Suprapubic skin (tissue), 4 donors: ENCODE measurements at places on chromosomes 12 and 14.

- no peak for DNase-seq
Measured at GRCh38 chr12:86081843-86082242, 174.3 kb downstream of the MGAT4C start.

GRCh38 chr12:94570161-94570560 lies 80.2 kb downstream of the TMCC3 start:
- no peak for DNase-seq

DNA sequence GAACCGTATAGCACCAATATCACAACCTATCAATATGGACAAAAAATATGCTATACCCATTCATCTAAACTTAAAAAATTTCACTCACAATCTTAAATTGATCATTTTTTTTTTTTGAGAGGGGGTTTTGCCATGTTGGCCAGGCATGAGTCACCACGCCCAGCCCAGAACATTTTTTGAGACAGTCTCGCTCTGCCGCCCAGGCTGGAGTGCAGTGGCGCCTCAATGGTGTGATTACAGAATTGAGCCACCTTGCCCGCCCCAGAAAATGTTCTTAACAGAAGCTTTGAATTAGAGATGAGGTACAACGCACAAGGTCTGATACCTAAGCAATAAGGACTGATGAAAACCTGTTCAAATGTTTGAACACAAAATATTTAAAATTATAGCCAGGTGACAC lies 15.8 kb upstream of the ATP5F1B start:
- DNase-seq = no peak

DNA sequence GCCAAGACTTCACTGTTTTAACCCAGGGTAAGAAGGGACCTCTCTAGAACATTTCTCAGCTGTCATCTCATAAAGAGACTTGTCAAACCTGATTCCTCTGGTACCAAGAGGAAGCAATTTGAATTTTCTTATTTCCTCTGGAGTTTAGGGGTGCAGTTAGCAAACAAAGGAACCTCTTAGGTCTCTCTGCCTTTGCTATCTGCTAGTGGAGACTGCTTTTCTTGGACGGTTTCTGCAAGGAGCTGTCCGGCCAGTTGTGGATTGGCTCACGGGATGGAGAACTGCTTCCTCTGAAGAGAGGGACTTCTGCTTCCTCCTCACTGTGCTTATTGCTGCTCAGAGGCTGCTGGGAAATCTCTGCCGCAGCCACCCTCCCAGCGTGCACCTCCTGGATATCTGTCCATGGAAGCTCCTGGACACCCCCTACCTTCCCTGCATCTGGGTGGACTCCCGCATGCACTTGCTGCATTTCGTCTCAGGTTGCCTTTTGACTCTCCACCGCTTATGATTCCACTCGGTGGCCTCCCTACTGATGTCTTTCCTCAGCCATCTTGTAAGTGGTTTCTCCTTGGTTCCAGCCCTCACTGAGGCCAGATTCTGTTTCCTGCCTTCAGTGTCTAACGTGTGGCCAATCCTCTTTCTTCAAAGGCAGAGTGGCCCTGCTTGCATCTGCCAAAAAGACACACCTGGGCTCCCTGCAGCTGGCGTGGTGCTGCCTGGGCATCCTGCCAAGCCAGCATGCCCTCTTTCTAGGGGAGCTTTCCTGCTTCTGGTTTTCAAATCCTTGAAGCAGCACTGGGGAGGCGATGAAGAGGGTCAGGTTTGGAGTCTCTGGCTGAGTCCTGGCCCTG lies 187.3 kb downstream of the CHST11 start:
- DNase-seq = no peak

GRCh38 chr14:81166121-81166520 lies 54.6 kb downstream of the GTF2A1 start:
- no peak for DNase-seq

- DNase-seq = no peak
Measured at GRCh38 chr12:97358361-97358760, 104.2 kb upstream of the RMST start.

- DNase-seq = no peak
Measured at GRCh38 chr12:26643532-26644315, 189.3 kb downstream of the ITPR2 start.

- no peak for DNase-seq
Measured at GRCh38 chr14:70080076-70080475, 108.7 kb downstream of the SLC8A3 start.

- no peak for DNase-seq
Measured at GRCh38 chr14:100115726-100116125, 43.7 kb downstream of the DEGS2 start.

- no peak for DNase-seq
Measured at GRCh38 chr12:106446419-106447092, 89.0 kb downstream of the POLR3B start.

DNA sequence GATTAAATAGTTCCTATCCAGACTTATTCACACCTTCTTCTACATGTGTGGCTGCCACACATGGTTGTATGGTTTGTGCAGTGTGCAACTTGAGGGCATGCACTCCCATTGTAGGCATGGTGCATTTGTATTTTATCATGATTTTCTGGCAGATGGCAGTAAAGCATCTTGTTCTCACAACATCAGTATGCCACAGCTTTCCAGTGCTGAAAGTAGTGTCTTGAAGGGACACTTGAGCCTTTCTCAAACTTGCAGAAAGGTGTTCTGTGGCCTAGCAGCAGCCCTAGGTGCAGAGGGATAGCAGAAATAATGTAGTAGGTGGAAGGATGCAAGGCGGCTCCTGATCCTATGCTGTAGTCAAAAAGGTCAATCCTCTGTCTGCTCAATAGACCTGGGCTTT lies 72.9 kb downstream of the LMNTD1 start:
- DNase-seq = no peak

DNA sequence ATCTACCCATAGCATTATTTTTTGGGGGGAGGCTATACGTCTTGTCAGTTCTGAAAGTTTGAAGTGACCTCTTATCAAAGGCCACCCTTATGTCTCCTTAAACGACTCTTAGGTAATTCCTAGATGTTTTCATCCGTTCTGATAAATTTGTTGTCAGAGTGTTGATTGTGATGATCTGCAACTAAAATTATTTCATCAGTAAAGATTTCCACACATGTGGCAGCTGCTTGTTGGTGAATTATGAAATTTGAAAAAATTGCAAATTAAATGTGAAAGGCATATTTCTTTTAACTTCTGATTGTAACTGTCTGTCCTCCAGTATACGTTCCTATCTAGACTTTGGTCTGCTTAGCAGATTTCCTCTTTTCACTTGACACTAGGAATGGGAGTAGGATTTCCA lies 1.4 kb downstream of the ADIPOR2 start:
- DNase-seq = no peak

- no peak for DNase-seq
Measured at GRCh38 chr14:24858052-24858451, 191.9 kb downstream of the STXBP6 start.

DNA sequence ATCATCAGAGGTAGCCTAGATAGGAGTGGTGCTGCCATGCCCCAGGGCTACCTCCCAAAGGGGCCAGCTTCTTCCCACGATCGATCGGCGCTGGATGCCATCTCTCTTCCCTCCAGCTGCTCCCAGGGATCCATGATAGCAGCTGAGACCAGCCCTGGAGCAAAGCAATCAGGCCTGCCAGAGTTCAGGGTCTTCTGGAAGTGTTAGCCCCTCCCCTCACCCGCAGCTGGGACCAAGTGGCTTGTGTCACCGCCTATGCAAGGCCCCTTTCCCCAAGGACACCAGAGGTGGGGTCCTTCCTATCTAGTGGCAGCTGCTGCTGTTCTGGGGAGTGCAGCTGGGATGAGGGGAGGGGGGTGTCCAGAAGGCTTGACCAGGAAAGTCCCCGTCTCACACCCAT lies 87.0 kb downstream of the IRF2BPL start:
- no peak for DNase-seq

DNA sequence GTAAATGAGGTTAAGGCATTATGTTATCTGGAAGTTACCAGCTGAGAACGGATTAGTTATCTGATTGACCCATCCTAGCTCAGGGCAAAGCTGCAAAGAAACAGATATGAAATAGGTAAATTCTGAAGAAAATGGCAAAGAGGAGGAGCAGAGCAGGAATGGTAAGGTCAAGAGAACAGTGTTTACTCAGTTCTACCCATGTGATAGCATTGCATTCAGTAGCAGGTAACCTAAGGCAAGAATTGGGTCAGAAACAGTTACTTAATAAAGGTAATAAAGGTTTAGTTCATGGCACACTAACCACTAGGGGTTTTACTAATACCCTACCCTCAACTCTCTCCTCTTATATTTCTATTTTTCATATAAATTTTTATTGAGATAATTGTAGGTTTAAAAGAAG lies 224.8 kb downstream of the ASCL1 start:
- no peak for DNase-seq

DNA sequence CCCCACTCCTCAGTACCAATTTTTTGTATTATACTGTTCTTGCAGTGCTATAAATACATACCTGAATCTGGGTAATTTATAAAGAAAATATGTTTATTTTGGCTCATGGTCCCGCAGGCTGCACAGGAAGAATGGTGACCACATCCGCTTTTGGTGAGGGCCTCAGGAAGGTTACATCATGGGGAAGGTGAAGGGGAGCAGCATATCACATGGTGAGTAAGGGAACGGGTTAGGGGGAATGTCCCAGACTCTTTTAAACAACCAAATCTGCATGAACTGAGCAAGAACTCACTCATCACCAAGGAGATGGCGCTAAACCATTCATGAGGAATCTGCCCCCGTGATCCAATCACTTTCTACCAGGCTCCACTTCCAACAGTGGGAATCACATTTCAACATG lies 40.0 kb downstream of the OSBPL8 start:
- DNase-seq = no peak

DNA sequence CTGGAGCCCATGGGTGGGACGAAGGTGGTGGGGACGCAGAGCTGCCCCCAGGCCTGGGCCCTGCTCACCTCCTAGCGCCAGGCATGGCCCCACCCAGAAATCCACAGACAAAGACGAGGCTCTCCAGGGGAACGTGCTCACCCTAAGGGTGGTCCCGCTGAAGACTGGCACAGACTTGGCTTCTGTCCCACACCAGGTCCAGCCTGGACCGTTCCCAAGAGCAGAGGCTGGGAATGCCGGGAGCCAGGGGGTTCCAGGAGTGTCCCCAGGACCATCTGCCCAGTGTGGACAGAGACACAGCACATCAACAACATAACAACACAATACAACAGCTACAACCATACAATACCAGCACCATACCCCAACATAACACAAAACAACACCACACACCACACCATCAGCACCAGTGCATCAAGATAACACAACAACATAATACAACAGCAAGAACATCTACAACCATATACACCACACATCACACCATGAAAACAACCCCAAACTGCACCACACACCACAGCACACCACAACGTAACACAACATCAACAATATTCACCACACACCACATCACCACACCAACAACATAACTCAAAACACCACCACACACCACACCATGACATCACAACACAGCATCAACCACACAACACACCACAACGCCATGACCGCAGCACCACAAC lies 329.6 kb downstream of the ADGRD1 start:
- no peak for DNase-seq

DNA sequence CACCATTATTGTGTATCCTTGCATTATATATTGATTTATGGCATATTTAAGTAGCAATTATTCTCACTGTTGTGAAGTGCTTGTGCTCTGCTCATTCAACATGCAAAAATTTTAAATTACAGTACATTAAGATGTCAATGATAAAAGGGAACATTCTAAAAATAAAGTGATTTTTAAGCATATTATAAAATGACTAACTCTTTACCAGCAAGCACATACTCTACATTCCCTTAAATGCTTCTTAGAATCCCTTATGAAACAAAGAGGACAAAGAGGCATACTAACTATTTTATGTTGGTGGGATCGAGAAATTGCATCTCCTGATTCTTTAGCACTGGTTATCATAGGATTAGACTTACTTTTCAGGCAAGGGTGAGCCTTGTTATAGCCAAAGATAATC lies 46.6 kb upstream of the ZDHHC17 start:
- DNase-seq = no peak

GRCh38 chr12:17661250-17661649 lies 428.7 kb downstream of the RERGL start:
- no peak for DNase-seq

DNA sequence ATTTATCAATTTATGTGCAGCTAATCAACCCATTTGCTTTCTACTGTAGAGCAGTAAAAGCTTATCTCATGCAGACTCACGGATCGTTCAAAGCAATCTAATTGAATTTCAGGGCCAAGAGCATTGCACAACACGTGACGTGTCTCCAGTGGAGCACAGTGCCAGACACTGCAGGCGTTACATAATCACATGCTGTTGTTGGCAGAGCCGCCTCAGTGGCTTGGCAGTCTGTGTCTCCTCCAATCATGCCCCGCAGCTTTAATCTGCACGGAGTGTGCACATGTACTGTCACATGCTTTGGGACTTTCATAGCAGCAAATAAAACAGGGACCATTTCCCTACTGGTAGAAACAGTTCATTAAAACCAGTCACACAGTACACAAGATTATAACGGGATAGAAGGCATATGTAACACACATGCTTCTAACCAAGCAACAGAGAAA lies 309.3 kb downstream of the ITPR2 start:
- peak; percentile 94 for DNase-seq

DNA sequence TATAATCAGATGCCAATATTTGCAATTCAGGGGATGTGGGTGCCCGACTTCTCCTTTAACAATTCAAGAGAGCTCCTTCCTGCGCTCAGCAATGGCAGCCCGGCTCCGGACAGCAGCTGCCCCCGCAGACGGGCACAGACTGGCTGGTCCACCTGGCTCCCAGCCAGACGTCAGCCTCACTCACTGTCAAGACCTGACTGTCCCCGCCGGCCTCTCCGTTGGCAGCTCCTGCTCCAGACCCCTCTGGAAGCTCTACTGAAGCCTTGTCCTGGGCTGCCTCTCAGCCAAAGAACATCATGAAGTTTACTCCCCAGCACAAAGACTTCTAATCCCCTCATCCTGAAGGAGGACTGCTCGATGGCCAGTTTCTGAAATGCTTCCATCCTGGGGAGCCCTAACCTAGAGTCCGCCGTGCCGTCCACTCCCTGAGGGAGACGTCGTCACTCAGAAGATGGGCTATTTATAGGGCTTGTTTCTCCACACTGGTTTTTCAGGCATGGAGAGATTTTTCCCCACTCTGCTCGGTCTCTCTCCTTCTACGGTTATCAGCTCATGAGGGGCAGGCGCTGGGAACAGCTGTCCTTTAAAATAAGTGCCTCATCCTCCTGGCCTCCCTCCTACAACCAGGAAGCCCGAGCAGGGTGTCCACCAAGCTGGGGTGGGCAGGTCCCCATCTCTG lies 126.2 kb downstream of the RFLNA start:
- DNase-seq = no peak

DNA sequence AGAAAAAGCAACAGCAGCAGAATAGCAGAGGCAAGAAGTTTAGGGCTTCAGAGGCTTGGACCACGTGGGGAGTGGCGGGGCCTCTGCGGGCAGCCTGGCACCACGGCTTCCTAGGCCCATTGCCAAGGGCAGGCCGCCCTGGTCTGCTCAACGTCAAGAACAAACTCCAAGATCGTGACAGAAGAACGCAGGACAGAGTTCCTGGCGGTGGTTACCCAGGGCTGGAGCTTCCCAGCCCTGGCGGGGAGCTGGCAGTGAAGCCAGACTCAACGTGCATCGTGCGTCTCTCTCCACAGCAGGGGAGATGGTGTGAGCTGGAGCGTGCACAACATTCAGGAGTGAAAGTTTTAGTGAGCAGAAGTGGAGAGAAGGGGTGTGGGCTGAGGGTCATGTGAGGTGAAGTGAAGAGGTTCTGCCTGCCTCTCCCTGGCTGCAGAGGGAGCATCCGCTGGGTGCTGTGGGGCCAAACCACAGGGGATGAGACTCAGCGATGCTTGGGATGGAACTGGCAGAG lies 13.9 kb upstream of the CACNA2D4 start:
- peak; percentile 55 for DNase-seq
